ENCODE measurements at places on chromosomes 12 and 14.

DNA sequence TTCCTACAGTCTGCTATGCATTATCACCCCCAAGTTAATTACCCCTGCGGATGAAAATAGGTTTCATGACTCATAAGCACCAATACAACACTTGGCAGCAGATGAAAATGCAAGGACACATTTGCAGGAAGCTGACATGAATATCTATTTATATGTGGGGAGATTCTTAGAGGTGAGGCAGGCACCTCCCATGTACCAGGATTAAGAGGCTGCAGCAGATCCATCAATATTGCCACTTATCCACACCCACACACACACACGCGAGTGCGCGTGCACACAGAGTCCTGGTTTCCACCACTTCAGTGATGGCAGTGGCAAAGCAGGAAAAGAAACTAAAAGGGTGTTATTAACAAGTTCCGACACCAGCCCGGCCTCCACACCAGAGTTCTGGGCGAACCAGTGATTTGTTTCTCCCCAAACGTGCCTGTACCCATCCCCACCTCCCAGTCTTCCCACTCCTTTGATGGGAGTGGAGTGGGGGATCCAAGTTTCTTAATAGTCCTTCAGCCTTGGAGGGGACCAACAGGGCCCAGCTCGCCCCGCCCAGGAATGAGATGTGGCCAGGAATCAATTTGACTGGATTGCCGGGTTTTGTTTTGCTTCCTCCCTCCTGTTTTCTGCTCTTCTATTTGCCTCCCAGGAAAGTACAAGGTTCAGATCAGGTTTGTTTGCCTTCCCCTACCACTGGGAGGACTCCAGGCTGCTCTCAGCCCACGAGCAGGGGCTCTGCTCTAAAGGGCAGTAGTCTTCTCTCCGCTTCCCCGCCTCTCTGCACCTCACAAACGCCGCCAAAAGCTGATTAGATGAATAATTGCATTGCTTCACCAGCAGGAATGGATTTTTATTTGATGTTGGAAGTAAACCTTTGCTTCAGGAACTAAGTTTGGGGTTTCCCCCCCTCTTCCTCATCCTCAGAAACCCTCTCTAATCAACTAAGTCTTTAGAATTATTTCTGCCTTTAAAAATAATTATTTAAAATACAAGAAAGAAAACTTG, 5.2 kb downstream of the IRF2BPL start:
- H3K27ac ChIP-seq: peak overlapping the region; percentile 99
- peak overlapping the region; percentile 20 for H3K4me3 ChIP-seq
- no peaks in the 10 kb centered on the region for H3K36me3 ChIP-seq
- H3K27me3 ChIP-seq: no peaks in the 10 kb centered on the region
- DNase-seq: peak; percentile 63

GRCh38 chr12:69105101-69105962, 134.0 kb upstream of the CPSF6 start:
- H3K27ac ChIP-seq: no peak overlapping the region
- no peaks in the 10 kb centered on the region for H3K36me3 ChIP-seq
- H3K4me3 ChIP-seq: no peak overlapping the region
- H3K27me3 ChIP-seq: no peaks in the 10 kb centered on the region
- no peak for DNase-seq

- H3K4me3 ChIP-seq: no peak overlapping the region
- DNase-seq: peak; percentile 89
- H3K4me1 ChIP-seq: no peaks in the 10 kb centered on the region
- H3K27me3 ChIP-seq: no peaks in the 10 kb centered on the region
These were observed 9.8 kb upstream of the HSP90AA1 start for GRCh38 chr14:102096569-102097188.

- no peak overlapping the region for H3K27ac ChIP-seq
- no peaks in the 10 kb centered on the region for H3K4me1 ChIP-seq
- H3K36me3 ChIP-seq: no peaks in the 10 kb centered on the region
- no peak overlapping the region for H3K4me3 ChIP-seq
- DNase-seq: no peak
These were observed 239.1 kb downstream of the DIO2 start for GRCh38 chr14:79972230-79972629.

DNA sequence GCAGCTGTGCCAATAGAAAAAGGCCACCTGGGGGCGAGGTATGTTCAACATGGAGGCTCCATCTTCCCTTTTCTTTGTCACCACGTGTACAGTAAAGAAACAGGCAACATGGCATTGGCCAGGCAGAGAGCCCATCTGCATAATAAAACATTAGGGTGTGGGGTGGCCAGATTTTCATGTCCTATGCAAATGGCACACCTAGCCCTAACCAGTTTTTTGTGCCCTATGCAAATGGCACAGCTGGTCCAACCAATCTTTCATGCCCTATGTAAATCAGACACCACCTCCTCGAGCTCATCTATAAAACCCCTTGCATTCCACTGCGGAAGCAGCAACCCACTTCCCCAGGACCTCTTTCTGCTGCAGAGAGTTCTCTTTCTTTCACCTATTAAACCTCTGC, 149.1 kb upstream of the RGS6 start:
- no peaks in the 10 kb centered on the region for H3K4me1 ChIP-seq
- no peaks in the 10 kb centered on the region for H3K36me3 ChIP-seq
- no peak overlapping the region for H3K27ac ChIP-seq
- no peak overlapping the region for H3K4me3 ChIP-seq
- DNase-seq: no peak

GRCh38 chr12:128729628-128730121, 94.1 kb downstream of the SLC15A4 start:
- DNase-seq: no peak
- H3K4me1 ChIP-seq: no peaks in the 10 kb centered on the region
- H3K27me3 ChIP-seq: no peaks in the 10 kb centered on the region
- H3K27ac ChIP-seq: no peak overlapping the region

- H3K4me1 ChIP-seq: no peaks in the 10 kb centered on the region
- H3K27me3 ChIP-seq: no peaks in the 10 kb centered on the region
- no peak overlapping the region for H3K27ac ChIP-seq
- H3K4me3 ChIP-seq: no peak overlapping the region
- DNase-seq: no peak
- H3K36me3 ChIP-seq: no peaks in the 10 kb centered on the region
These were observed 139.6 kb downstream of the SLC2A13 start for GRCh38 chr12:39966256-39966655.

DNA sequence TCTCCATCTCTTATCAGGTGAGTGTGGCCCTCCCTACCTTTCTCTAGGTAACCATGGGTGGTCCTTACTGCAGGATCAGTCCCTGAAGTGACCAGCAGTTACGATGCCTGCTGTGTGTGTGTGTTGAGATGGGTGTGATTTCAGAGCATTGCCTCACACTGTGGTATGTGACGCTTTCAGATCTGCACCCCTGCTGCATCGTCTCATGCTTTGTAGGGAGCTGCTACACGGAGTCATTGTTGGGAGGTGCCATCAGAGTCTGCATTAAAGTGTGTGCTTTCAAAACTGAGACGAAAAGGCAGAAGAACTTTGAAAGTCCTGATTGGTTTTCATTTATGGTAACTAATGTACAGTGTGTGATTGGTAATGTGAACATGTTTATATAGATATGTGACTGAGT, 150.5 kb downstream of the PELI2 start:
- no peaks in the 10 kb centered on the region for H3K27me3 ChIP-seq
- DNase-seq: no peak
- H3K27ac ChIP-seq: no peak overlapping the region
- no peak overlapping the region for H3K4me3 ChIP-seq
- peaks cover 2% of the 10 kb centered on the region for H3K4me1 ChIP-seq

GRCh38 chr12:52087961-52088820, 8.7 kb downstream of the SMIM41 start:
- H3K27ac ChIP-seq: no peak overlapping the region
- no peak overlapping the region for H3K4me3 ChIP-seq
- no peaks in the 10 kb centered on the region for H3K36me3 ChIP-seq
- H3K4me1 ChIP-seq: no peaks in the 10 kb centered on the region

DNA sequence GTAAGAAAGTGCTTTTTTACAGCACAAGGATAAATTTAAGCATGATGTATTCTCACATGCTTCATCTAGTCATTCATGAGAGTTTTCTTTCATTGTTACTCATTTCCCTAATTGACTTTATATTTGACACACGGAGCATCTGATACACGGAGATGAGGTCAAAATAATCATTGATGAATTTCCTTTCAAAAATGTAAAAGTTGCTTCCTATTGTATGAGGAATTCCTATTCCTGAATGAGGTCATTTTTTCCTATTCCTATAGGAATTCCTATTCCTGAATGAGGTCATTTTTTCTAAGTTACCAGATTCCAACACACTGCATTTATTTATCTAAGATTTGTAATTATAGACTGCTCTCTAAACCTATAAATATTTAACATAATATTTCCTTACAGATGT, 316.7 kb upstream of the KITLG start:
- H3K4me3 ChIP-seq: no peak overlapping the region
- no peaks in the 10 kb centered on the region for H3K4me1 ChIP-seq
- no peaks in the 10 kb centered on the region for H3K36me3 ChIP-seq
- no peak for DNase-seq
- no peaks in the 10 kb centered on the region for H3K27me3 ChIP-seq
- H3K27ac ChIP-seq: no peak overlapping the region

GRCh38 chr12:6827982-6828780, at the start of gene P3H3:
Gene P3H3 (plus strand): TSS chr12:6828407. CDS start chr12:6828441, 34 bp downstream.
- peak within 1 kb of the TSS; percentile 72 for H3K27ac ChIP-seq
- H3K4me1 ChIP-seq: peaks cover 11% of the 10 kb centered on the region
- H3K4me3 ChIP-seq: peak within 1 kb of the TSS; percentile 72
- no peaks in the 10 kb centered on the region for H3K36me3 ChIP-seq

- peak overlapping the region; percentile 76 for H3K27ac ChIP-seq
- no peaks in the 10 kb centered on the region for H3K27me3 ChIP-seq
- peaks cover 18% of the 10 kb centered on the region for H3K4me1 ChIP-seq
These were observed 29.0 kb downstream of the LGMN start for GRCh38 chr14:92719421-92719820.

DNA sequence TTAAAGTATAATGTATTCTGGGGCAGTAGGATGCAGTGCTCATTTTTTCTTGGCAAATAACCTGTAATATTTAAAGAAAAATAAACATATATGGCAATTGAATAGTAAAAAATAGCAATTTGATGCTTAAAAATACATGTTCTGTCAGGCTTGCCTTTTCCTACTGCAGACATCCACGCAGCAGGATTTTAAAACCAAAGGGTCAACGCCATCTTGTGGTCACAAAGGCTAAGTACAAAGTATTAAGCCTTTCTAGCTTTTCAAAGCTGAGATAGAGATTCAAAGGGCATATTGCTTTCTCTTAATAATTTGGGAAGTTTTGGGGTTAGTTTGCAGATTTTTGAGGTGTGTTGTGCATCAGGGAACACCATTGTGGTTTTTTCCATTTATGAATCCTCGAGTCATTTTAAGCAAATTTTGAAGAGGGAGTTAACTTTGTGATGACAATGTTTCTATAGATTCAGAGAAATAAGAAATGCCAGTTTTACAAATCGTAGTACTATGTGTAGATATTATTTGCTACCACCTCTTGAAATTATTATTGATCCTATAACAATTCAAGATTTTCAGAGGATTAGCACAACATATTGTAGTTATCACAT, 4.7 kb upstream of the CCER1 start:
- no peaks in the 10 kb centered on the region for H3K27me3 ChIP-seq
- H3K4me3 ChIP-seq: no peak overlapping the region
- no peaks in the 10 kb centered on the region for H3K36me3 ChIP-seq
- H3K27ac ChIP-seq: no peak overlapping the region

Data from transverse colon (tissue), 4 donors.